ENCODE measurements at places on chromosomes 2 and 18. TPM values are rescaled to one million over a fixed set of nuclear protein-coding genes. Genes with fewer than 3 reads are reported as not detected.

GRCh38 chr18:47754311-47755101 lies 176.0 kb downstream of the SMAD2 start:
- DNase-seq: no peak

GRCh38 chr2:7891312-7891711 lies 790.5 kb upstream of the ID2 start:
- DNase-seq: no peak

- no peak for DNase-seq
Measured at GRCh38 chr2:108776475-108776874, 10.1 kb upstream of the CCDC138 start.

DNA sequence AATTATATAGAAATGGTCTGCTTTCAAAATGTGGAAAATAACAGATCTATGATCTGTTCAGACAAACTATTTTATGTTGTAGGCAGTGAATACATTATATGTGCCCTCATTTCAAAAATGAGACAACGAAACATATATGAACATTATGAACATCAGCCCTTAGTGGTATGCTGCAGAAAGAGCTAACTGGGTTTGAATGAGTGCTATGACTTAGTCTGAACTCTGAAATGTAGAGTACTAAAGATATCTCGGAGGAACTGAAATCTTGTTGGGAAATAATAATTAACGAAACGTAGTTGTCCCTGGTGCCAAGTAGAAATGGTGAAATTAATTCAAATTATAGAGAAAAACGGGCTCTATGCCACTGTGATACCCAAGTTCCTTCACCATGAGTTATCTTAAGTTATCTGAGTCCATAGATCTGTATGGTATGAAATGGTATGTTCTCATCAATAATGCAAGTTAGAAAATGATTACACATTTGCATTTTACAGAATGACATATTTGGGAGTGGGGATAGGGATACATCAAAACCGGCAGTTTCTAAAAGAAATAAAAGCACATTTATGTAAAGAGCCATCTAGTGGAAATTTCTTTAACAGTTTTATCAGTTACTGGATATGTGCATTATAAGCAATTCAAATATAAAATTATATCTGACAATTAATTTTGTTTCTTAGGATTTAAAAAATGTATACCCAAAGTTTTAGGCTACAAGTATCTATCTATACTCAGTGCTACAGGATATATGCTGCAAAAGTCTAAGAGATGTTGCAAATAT lies 26.7 kb downstream of the STARD6 start:
- DNase-seq: no peak

COX7A2L gene
- 57.2 TPM for polyA plus RNA-seq

Measured in heart left ventricle (tissue), 16 donors.